ENCODE measurements at places on chromosomes 7 and 10. TPM values are rescaled to one million over a fixed set of nuclear protein-coding genes. Genes with fewer than 3 reads are reported as not detected.

The EGR2 gene
- total RNA-seq = 0.55 TPM

The GRID2IP gene
- total RNA-seq = not detected

The BEND7 gene
- total RNA-seq = 17.4 TPM

The KLF6 gene
- total RNA-seq = 62.0 TPM

The SYCE1 gene
- total RNA-seq = 0.47 TPM

The FAM24A gene
- total RNA-seq = not detected

The ARMC3 gene
- not detected for total RNA-seq

The SPDYE1 gene
- total RNA-seq = not detected

The FAM25A gene
- total RNA-seq = not detected

The WEE2 gene
- total RNA-seq = not detected

The HABP2 gene
- total RNA-seq = not detected

The INSYN2A gene
- total RNA-seq = not detected

The ACSL5 gene
- 6.3 TPM for total RNA-seq
